T-helper 22 cell (primary cell): ENCODE measurements at places on chromosomes 12 and 14.

GRCh38 chr12:130451001-130451930 is 113.6 kb downstream of the PIWIL1 start:
- DNase-seq = no peak

DNA sequence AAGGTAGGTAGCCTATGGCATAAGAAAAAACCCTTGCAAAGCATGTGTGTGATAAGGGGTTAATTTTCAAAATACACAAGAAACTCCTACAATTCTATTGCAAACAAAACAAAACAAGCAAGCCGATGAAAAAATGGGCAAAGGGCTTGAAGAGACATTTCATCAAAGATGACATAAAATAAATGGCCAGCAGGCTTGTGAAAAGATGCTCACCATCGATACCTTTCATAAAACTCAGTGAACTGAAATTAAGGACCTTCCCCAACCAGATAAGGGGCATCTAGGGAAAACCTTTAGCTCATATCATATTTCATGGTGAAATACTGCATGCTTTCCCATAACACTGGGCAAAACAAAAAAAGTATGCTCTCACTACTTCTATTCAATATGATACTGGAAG is 131.2 kb downstream of the PPM1H start:
- DNase-seq = no peak

GRCh38 chr12:54384591-54385041 is at the start of gene ZNF385A:
TSS of gene ZNF385A (minus strand) at chr12:54384733. CDS start at chr12:54384514, 219 bp downstream.
- no peak for DNase-seq

DNA sequence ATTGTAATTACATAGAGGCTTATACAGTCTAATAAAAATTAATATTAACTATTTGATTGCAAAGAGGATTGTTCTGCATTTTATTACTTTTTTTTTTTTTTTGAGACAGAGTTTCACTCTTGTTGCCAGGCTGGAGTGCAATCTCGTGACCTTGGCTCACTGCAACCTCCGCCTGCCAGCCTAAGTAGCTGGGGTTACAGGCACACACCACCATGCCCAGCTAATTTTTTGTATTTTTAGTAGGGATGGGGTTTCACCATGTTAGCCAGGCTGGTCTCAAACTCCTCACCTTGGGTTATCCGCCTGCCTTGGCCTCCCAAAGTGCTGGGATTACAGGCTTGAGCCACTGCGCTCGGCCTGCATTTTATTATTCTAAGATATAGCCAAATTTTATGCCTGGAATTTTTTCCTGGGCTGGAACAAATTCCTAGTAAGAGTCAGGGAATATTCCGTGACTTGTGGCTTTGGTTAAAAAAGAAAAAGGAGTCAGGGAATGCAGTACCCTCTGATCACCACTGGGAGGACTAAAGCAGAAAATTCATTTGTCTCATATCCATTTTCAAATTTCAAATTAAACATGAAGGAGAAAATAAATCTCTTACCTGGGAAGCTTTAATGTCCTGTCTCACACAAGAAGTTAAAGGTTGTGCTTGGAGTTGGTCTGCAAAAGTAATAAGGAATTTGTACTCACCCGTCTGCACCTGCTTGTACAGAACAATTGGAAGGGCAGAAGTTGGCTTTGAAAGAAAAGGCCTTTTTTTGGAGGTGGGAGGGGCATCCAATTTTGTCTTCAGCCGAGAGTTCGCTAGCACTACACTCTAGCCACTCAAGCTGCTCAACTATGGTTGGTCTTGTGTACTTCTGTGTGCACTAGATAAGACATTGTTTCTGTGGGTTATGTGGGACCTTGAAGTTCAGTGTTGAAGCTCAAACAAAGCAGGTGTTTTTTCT is 8.7 kb downstream of the MARK3 start:
- DNase-seq = no peak

GRCh38 chr12:124277394-124278241 is 17.3 kb upstream of the RFLNA start:
- DNase-seq = no peak

DNA sequence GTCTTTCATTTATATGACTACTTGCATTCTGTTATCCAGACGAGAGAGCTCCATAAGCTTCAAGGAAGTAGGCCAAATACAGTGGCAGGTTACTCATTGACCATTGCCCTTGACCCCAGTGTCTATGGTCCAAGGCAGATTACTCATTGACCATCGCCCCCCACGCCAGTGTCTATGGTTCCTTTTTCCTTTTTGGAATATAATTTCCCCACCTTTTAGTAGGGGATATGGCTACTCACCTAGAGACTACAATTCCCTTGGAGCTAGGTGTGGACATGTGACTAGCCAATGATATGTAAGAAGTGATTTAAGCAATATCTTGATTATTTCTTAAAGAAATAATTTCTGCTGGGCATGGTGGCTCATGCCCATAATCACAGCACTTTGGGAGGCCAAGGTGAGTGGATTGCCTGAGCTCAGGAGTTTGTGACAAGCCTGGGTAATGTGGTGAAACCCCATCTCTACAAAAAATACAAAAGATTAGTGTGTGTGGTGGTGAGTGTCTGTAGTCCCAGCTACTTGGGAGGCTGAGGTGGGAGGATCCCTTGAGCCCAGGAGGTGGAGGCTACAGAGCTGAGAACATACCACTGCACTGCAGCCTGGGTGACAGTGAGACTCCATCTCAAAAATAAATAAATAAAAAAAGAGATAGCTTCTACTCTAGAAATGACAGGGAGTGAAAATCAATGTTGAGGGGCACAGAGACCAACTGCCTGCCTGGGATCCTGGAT is 32.6 kb downstream of the SIX4 start:
- no peak for DNase-seq

DNA sequence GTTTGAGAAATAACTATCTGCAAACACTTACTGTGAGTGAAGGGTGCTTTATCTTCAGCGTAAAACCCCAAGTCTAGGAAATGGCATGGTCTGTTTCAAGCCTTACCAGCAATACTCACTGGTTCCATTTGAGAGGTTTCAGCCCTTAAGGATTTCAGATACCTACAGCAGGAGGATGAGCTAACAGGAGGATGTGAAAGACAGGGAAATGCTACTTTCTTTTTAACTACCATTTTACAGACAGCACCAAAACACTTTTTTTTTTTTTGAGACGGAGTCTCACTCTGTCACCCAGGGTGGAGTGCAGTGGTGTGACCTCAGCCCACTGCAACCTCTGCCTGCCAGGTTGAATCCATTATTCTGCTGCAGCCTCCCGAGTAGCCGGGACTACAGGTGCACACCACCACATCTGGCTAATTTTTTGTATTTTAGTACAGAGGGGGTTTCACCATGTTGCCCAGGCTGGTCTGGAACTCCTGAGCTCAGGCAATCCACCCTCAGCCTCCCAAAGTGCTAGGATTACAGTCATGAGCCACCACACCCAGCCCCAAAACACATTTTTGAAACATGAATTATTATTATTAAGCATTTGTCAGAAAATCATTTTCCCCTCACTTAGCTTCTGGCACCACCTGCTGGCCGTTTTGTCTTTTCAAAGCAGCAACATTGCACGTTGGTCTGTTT is 4.6 kb downstream of the MTRFR start:
- peak; percentile 32 for DNase-seq

DNA sequence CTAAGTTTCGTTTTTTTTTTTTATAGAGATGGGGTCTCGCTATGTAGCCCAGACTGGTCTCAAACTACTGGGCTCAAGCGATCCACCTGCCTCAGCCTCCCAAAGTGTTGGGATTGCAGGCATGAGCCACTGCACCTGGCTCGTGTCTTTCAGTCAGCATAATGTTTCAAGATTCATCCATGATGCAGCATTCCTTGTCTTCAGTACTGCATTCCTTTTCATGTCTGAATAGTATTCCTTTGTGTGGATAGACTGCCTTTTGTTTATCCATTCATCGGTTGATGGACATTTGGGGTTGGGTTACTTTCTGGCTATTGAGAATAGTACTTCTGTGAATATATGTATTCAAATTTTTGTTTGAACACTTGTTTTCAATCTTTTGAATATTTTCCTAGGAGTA is 37.4 kb downstream of the HCAR2 start:
- no peak for DNase-seq

GRCh38 chr14:69014829-69015259 is 35.7 kb upstream of the ACTN1 start:
- DNase-seq = no peak

GRCh38 chr14:68232300-68233055 is 412.9 kb downstream of the RAD51B start:
- DNase-seq = no peak

GRCh38 chr12:18751866-18752265 is 13.9 kb downstream of the CAPZA3 start:
- no peak for DNase-seq

DNA sequence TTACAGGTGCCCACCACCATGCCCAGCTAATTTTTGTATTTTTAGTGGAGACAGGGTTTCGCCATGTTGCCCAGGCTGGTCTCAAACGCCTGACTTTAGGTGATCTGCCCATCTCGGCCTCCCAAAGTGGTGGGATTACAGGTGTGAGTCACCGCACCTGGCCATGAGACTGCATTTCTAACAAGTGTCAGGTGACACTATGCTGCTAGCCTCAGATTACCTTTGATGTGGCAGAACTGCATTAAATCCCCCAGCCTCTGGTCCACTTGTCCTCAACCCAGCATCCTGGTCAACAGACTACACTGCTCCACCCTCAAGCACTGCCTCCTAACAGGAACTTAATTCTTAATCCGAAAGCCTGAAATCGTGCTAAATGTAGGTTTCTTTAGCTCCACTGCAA is 13.1 kb downstream of the LGMN start:
- no peak for DNase-seq

DNA sequence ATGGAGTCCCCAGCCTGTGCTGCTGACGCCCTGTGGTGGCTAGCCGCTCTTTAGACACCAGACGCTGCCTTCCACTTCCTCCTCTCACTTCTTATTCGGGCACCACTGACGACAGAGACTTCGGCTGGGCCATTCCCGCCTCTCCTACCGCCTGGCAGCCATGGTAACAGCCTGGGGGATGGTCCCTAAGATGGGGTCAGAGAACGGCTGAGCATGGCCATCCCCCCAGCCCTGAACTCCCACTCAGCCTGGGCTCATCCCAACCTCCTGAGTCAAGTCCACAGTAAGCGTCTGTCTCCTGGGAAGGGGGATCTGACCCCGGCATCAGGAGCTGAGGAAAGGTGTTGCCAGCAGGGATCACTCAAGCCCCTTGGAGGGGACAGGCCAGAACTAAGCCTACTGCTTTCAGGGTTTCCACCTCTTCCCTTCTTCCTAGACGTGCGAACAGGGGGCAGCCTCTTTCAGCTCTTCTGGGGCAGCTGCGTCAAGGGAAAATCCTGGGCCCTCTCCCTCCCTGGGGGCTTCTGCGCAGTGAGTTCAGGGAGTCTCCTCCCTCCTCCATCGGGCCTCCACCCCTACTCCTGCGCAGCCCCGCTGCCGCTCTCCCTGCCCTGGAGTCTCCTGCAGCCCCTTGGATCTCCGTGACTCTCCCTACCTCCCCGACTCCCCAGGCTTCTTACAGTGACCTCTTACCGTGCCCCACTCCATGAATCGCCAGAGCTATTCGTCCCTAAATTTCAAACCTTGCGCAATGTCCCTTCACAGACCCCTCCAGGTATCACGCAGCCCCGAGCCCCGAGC is 643 bp upstream of the TAMALIN start:
- no peak for DNase-seq

DNA sequence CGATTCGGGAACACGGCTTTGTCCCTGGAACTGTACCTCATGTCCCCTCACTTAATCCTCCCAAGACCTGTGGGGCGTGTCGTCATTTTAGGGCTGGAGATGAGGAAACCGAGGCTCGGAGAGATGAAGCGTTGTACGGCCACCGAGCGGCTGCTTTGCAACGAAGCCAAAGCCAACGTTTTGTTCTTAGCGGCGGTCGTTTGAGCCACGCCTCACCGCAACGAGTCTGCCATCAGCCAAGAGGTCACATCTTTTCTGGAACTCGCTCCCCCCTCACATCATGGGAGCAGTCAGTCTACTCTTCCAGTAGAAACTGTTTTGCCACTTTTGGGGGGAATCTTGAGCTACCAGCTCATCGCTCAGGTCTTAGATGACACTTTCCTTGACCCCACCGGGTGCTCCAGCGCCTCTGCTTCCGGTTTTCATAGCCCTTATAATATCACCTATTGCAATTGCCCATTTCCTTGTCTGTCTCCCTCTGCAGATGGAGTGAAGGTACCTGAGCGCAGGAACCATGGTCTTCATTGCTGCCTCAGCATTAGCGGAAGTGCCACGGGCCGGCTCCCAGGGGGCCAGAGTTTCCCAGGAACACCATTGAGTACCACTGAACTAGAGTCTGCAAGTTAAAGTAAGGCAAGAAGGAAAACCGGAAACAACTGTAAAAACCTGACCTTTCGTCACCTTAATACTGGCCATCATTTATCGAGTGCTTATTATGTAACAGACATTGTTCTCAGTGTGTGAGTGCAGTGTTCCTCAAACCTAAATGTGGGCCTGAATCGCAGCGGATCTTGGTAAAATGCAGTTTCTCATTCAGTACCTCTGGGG is 19.6 kb downstream of the NINJ2 start:
- DNase-seq = no peak
